Activated effector memory CD4-positive, alpha-beta T cell treated with Interleukin-2 at 50 U/mL for 16 hours (primary cell): ENCODE measurements at places on chromosomes 11 and 22.

GRCh38 chr11:110305169-110306018, 9.0 kb upstream of the RDX start:
- DNase-seq: no peak

DNA sequence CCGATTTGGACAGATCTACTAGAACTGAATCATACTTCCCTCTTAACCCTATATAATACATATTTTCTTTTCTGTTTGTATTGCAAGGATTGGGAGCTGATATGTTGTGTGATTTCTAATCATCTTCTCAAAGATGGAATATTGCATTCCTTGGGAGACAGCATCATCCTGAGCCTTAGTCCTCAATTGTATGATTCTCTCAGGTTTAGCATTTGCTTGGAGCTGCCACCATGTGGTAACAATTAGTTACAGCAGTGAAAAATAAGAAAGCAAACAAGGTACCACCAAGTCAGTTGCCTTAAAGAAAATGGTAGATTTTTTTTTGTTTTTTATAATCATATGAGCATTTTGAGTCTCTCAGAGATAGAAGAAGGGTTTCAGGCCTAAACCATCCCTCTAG, 11.9 kb downstream of the SNX19 start:
- DNase-seq: no peak

- no peak for DNase-seq
Measured at GRCh38 chr11:42255906-42256305, 796.5 kb upstream of the LRRC4C start.

DNA sequence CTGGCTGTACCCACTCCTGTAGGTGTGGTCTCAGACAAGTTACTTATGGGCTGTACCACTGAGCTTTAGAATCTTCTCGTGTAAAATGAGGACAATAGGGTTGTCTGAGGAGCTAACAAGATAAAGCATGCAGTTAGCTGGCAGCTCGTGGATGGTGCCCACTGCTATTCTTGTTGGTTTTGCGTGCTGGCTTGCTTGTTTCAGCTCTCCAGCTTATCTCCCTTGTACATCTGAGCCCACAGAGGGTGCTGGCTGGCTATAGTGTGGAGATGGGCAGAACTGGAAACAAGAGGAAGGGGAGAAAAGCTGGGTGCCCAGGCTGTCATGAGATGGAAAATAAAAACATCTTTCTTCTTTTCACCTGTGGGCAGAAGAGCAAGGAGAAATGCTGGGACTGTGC, 46.5 kb upstream of the GALNT18 start:
- DNase-seq: no peak

- no peak for DNase-seq
Measured at GRCh38 chr11:19580646-19581045, 132.0 kb upstream of the NAV2 start.

- no peak for DNase-seq
Measured at GRCh38 chr11:10902301-10903063, 44.6 kb upstream of the ZBED5 start.

GRCh38 chr22:31602259-31602952, 59.6 kb downstream of the PISD start:
- no peak for DNase-seq

GRCh38 chr11:42713753-42714152, 598.0 kb upstream of the API5 start:
- no peak for DNase-seq
